ENCODE measurements at places on chromosomes 13 and 19.

DNA sequence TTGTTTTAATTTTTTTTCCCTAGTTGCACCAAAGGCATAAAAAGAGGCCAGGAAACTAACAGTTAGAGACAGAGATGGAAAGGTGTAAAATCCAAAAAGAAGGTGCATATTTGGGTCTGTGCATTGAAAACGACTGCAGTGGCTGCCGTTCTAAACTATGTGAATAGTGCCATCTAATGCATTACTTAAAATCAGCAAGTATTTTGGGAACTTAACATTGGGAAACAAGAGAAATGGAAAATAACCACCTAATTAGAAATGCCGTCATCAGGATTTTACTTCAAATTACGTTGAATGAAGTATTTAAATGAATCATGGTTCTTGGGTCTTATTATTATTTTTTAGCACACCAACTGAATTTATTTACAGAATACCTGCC is 189.5 kb upstream of the MIR17HG start:
- no peak for DNase-seq

DNA sequence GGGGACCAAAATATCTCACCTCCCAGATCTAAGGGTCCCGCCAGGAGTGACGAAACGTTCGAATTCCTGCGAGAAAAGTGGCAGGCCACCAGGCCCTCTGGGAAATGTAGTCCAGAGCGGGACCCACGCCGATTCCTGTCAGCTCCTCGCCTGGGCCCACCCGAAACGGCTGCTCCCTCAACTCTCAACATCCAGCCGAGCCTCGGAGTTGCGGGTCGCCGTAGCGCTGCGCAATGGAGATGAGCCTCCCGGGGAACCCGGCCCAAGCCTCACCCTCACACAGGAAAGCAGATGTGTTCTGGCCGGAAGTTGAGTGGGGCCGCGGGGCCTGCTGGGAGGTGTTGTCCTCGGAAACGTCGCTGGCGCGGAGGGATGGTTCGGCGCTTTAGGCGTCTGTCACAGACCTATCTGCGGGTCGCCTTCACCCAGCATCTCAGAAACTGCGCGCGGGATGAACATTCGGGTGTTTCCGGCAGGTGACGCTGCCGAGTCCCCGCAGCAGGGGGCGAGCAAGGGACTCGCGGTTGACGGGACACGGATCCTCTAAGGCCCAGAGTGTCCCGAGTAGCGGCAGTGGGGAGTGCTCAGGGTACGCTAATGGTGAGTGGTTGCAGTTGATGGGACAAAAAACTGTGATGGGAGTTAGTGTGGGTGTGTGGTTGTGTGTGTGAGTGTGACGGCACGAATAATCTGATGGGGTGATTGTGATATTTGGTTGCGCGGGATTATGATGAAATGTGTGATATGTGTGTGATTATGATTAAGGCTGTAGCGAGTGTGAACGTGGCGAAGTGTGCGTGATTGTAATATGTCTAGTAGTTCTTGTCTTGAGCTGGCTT is at the start of the genes ZNF568 and ZNF829:
Gene ZNF568 (plus strand): TSS at position 341 of the 839 bp plus-strand sequence. CDS start 6,439 bp downstream, outside the sequence.
Gene ZNF829 (minus strand): TSS at position 300 of the 839 bp plus-strand sequence. CDS start 1,124 bp downstream, outside the sequence.
- DNase-seq: peak; percentile 97

DNA sequence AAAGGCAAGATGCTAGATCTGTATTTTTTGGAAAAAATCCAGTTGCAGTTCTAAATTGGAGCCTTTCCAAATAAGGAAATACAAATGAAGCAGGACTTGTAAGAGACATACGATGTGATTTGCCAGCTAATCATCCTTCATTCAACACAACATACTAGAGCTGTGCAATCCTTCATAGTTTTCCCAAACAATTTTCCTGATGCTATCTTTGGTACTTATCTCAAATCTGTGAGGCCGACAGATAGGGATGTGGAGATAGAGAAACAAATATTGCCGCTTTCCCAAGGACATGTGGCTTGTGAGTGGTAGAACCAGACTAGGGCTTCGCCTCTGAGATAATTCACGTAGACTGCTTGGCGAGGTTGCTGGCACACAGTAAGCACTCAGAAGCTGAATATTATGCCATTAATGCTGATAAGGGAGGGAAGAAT is 176.6 kb downstream of the LMO7 start:
- DNase-seq: no peak

DNA sequence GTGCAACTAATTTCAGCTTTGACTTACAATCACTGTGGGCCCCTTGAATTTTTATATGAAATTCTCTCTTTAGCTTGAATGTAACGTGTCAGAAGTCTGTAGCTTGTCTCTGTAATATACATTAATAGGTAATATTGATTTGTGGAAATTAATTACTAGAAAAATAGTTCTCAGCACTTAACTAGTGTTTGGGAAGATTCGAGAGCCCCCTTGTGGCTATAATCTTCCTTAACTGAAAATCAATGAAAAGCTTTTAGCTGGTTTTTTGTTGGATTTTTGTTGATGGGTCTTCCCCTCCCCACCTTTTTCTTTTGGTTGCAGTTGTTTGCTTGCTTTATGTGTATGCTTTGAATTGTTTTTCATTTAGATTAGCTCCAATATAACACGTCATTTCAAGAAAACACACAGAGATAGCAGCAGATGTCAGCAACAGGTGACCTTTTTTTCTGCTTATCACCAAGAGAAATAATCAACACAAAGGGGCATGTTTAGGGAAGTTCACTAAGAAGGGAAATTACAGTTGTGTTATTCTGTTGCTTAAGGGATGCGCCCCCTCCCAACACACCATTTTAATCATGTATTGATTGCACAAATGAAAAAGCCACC is 176.8 kb downstream of the OXGR1 start:
- no peak for DNase-seq

DNA sequence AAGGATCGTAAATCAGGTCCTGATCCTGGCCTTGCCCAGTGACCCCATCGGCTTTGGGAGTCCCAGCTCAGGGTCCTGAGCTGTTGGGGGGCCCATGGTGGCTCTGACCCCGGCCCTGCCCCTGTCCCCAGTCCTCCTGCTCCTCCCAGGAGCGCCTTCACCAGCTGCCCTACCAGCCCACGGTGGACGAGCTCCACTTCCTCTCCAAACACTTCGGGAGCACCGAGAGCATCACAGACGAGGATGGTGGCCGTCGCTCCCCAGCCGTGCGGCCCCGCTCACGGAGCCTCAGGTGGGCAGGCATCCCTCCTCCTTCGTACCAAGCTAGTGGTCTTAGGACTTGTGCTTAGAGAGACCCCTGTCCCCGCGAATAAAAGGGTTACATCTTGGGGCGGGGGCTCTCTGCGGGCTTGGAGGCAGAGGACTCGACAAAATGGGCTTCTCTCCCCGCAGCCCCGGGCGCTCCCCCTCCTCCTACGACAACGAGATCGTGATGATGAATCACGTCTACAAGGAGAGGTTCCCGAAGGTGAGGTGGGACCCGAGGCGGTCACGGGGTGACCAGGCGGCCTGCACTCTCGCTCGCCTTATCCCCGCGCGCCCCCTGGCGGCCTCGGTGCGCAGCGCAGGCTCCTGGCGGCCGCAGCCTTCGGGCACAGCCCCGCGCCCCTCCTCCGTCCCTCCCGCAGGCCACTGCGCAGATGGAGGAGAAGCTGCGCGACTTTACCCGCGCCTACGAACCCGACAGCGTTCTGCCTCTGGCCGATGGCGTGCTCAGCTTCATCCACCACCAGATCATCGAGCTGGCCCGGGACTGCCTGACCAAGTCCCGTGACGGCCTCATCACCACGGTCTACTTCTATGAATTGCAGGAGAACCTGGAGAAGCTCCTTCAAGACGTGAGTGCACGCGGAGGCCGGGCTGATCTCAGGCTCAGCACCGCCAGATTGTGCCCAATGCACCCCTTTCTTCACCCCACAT is 9.1 kb downstream of the MAST1 start:
- peak; percentile 94 for DNase-seq

DNA sequence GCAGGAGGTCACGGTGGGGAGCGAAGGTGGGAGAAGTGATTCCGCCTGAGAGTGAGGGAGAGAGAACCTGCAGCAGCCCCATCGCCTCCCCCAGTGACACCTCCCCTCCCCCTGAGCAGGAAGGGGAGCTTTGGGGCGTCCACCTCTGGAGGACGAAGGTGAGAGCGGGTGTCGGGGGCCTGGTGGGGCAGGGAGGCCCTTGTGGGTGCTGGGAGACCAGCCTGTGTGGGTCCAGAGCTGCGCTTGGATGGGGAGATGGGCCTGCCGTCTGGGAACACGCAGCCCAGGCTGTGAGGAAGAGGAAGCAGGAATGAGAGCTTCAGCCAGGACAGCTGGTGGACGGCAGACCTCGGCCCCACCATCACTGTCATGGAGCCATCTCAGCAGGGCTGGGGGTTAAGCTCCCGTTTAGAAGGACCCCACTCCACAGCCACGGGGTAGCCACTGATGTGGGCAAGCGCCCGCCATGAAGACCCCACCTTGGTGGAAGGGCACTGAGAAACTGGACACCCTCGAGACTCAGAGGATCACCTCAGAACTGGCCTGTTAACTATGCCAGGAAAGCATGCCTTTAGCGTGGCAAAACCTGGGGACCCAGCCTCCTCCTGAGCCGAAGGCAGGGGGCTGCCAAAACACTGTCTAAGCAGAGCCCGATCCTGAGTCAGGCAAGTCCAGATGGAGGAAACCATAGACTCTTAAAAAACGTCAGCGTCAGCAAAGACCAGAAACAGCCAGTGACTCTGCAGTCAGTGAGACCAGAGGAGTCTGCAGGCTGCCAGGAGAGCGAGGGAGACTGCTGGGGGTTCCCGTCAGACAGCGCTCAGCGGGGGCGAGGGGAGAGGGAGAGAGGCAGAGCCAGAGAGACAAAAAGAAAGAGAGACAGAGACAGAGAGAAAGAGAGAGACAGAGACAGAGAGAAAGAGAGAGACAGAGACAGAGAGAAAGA is 6.4 kb upstream of the PROZ start:
- DNase-seq: peak; percentile 54

GRCh38 chr13:98691360-98691759 is 61.1 kb downstream of the SLC15A1 start:
- no peak for DNase-seq

DNA sequence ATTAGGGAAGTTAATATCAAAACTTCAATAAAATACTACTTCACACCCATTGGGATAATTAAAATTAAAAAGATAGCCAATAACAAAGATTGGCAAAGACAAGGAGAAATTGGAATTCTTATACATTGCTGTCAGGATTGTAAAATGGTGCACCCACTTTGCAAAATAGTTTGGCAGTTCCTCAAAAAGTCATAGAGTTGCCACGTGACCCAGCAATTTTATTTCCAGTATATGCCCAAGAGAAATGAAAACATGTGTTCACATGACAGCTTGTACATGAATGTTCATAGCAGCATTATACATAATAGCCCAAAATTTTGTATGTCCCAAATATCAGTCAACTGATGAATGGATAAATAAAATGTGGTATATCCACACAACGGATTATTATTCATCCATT is 3.3 kb downstream of the MBD3L1 start:
- no peak for DNase-seq

GRCh38 chr13:110027470-110028240 is 241.3 kb upstream of the IRS2 start:
- no peak for DNase-seq

DNA sequence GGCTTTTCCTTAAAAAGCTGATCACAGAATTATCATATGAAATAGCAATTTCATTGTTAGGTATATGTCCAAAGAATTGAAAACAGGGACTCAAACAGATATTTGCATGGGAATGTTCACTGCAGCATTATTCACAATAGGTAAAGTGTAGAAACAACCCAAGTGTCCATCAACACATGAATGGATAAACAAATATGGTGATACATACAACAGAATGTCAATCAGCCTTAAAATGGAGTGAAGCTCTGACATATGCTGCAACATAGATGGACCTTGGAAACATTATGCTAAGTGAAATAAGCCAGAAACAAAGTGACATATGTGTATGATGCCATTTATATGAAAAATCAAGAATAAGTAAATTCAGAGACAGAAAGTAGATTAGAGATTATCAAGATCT is 6.1 kb upstream of the CEACAM1 start:
- no peak for DNase-seq

DNA sequence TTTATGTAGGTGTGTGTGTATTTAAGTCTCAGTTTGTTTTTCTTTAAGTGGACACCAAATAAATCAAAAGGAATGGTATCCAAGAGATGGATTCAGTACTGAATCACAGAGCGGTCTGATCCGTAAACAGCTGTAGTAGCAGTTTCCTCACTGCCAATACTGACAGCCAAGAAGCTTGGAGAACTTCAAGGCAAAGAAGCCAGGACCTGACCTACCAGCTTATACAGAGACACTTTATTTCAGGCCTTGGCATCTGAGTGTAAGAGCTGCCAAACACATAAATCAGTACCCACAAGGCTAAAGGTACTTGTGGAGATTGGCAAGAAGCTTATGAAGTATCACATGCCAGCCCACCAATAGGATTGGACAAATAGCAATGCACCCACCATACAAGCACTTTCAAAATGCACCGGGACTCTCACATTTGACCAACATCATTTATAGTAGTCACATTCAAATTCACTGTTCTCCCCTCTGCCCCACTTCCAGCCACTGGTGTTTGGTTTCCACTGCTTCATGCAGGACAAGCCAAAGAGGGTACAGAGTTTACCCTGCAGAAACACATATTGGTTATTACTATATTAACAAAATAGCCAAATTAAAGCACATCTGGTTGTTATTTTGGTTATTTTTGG is 357.9 kb downstream of the KLF12 start:
- DNase-seq: no peak

DNA sequence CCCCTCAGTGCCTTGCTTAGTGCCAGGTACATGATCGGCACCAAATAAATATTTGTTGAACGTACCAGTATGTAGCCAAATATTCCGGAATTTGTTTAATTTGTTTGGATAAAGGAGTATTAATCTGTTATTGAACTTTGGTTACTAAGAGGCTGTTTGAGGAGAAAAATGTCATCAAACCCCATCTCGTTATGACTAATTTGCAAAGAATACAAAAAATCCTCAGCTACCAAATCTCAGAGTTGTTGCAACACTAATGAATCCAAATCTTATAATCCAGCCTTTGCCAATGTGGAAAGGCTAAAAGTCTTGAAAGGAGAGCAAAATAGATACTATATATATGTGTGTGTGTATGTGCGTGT is 79.5 kb downstream of the KLF5 start:
- DNase-seq: no peak

DNA sequence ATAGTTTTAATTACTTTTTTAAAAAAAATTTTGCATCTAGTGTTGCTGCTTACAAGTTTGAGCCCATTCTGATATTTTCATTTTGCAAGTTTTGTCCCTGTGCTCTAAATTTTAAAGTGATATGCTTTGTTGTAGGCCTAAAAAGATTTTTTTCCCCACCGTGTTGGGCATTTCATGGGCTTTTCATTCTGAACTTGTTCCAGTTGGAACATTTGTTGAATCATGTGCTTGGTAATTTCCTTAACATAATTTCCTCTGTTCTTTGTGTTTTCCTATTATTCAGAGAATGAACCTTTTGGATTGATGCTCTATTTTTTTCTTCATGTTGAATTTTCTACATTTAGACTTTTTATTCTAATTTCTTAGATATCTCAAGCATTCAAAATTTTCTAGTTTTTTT is 206.4 kb upstream of the SPRY2 start:
- no peak for DNase-seq
